ENCODE measurements at places on chromosomes 12 and 14.

DNA sequence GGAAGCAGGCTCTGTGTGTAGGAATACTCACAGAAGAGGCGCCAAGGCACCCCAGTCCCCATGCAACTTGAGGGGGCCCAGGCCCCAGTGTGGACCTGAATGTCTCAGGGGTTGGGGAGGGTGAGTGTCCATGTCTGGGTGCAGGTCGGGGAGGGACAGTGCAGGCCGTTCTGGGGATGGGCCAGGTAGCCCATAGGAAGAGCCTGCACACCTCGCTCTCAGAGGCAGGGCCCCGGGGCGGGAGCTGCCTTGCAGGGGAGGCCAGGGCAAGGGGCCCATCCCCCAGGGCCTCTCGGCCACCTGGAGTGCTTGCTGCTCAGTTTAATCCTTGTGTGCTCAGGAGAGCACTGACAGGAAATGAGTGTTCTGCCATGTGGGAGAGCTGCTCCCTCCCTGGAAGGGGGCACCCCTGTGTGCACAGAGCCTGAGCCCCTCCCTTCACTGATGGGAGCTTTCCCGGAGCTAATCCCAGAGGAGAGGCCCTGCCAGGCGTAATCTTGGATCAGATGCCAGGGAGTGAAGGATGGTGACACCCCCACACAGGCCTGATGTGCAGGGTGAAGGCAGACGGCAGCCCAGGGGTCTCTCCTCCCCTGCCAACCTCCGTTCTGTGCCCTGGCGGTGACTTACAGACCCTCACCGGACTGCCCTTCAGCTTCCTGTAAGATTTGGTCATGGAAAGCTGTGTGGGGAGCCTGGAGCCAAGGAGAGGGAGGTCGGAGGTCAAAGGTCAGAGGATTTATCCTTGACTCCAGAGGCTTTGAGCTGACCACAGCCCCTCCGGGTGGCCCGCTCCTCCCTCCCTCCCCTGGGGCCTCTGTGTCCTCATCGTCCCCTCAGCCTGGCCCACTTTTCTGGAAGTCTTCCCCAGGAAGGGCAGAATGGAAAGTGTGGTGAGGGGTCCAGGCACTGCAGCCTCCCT lies 24.4 kb upstream of the FBRSL1 start:
- no peak for DNase-seq

DNA sequence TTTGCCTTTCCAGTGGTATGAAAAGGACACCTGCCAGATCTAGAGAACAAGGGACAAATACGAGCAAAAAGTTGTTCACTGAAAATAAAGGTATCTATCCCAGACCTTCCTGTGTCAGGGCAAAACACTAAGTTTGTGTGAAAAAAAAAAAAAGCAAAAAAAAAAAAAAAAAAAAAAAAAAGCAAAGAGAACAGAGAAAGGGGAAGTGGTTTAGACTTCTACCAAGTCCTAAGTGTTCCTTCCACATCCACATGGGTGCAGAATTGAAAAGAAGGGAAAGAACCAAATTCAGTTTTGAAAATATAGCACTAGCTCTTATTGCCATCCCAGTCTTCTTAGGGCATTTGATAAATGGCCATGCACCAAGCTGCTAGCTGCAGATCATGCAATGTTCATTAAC lies 41.7 kb downstream of the ZCRB1 start:
- no peak for DNase-seq

- DNase-seq = no peak
These were observed 1077.6 kb upstream of the FOXG1 start for GRCh38 chr14:27688841-27689444.

DNA sequence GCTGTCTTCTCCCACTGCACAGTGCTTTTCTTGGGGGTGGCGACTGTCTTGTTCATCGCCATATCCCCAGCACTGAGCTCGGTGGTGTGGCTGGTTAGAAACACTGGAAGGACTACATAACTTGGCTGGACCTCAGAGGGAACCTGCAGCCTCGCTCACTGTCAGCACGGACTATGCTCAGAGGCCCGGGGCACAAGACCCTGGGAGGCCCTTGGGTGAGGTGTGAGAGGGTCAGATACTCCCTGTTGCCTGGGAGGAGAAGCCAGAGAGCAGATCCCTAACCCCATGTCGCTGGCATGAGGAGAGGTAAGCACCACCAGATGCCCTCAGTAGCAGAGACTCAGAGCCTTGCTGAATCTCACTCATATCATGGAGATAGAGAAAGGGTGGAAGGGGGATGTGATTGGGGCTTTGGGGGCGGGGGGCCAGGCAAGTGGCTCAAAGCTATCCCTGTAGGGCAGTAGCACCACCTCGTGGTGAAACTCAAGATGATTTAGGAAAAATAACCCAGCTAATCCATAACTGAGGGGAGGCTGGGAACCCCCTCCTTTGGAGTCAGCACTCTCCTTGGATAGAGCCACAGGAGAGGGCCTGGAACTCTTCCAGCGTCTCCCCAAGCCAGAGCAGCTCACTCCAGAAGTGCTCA lies 18.7 kb upstream of the HDAC7 start:
- peak; percentile 70 for DNase-seq

DNA sequence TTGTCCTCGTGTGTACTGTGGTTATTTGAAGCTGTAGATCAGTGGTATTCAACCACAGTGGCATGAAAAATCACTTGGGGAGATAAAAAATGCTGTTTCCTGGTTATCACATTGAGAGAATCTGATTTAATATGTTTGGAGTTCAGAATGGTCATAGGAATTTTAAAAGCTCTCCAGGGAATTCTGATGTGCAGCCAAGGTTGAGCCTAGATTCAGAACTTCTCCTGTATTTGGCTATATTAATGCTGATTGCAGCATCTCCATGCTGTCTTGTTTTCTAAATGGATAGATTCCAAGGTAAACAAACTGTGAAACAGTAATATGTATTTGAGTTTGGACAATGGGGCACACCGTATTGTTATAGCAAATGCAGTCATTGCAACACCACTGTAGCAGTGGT lies 982.2 kb upstream of the FBXO33 start:
- no peak for DNase-seq

- no peak for DNase-seq
These were observed 462.5 kb downstream of the NAV3 start for GRCh38 chr12:78293059-78293686.

DNA sequence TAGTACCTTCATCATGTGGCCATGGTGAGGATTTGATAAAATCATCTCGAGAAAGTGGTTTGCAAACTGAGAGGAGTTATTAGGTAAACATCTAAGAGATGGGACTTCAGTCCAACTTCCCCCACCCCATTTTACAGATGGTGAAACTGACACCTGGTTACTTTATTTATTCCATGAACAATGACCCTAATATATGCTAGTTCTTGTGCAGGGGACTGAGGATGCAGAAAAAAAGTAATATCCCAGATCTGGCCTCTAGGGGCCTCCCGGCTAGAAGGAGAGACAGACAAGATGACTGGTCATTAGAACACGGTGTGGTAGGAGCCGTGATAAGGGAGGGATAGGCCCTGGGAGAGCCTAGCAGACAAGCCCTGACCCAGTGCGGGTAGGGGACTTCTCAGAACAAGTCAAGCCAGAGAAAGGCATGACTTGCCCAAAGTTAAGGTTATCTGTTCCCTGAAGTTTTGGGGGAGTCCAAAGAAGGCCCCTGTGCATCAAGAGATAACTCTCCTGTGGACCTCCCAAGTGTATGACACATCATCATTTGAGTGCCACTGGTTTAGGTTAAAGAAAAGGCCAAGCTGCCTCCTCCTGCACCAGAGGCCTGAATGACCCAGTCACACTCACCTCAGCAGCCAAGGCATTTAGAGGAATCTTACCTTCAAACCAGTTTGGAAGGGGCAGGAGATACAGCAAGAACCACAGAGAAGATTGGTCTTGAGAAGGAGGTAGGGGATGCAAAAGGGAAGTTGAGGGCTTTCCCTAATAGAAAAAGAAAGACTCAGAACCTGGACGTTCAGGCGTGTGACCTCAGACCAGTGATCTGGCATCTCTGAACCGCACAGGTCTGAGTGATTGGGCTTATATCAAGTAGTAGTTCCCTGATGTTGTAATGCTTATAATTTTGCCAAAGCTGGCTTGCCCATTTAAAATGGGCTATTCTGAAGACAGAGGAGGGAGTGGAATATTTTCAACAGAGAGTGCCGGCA lies 1.6 kb downstream of the CMKLR1 start:
- peak; percentile 86 for DNase-seq

DNA sequence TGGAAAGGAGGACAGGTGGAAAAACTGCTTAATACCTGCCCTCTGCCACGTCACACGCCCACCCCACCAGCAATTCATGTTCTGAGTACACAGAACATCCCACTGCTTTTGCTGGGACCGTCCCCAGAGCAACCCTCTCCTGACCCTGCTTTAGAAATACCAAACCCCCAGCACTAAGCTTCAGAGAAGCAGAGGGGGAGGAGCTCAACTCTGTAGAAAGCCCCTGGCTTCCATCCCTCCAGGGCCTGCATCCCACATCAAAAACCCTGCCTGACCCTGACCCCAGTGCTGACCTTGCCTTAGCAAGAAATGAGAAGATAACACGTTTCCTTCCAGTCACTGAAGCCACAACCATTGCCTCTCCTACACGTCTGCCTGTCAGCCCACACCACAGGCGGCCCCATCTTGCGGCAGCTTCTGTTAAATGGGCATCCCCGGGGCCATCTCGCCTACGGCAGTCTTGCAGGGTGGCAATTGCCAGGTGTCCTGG lies 19.7 kb downstream of the VDR start:
- no peak for DNase-seq

- DNase-seq = no peak
These were observed 478.0 kb downstream of the BTG1 start for GRCh38 chr12:91667694-91668093.

- DNase-seq = no peak
These were observed 192.0 kb upstream of the HMGA2 start for GRCh38 chr12:65632131-65632855.

DNA sequence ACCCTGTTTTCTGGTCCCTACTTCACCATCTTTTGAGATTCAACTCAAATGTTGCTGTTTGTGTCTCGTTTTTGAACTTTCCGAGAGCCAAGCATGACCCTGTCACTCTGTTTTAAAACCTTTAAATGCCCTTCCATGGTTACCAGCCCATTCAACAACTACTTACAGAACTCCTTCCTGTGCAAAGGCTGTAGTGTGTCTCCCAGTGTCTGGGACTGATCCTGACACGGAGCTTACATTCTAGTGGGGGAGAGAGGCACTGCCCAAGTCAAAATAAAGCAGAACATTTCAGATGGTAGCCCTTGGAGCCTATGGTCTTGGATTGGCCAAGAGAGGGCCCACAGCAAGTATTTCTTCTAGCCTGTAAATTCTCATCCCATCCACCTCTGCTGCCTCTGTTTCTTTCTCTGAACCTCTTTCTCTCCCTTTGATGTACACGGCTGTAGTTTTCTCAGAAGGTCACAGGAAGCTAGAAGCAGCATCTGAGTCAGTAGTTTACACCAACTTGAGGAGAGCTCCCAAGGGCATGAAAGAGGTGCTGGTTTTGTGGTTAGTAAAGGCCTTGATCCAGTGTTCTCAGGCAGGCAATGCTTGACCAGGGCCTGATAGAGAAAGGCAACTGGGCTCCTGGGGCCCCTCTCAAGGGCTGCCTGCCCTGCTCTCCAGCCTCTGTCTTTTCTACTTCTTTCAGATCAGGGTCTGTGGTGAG lies 42.3 kb upstream of the SLC24A4 start:
- no peak for DNase-seq

- no peak for DNase-seq
These were observed 381.3 kb downstream of the TMTC2 start for GRCh38 chr12:83067981-83068380.

All from erythroblast (primary cell).